ENCODE measurements at places on chromosomes 12 and 14.

GRCh38 chr14:25896777-25897176, 701.1 kb downstream of the NOVA1 start:
- DNase-seq = no peak

GRCh38 chr14:70906793-70907175, 475 bp upstream of the PCNX1 start:
- no peak for DNase-seq

DNA sequence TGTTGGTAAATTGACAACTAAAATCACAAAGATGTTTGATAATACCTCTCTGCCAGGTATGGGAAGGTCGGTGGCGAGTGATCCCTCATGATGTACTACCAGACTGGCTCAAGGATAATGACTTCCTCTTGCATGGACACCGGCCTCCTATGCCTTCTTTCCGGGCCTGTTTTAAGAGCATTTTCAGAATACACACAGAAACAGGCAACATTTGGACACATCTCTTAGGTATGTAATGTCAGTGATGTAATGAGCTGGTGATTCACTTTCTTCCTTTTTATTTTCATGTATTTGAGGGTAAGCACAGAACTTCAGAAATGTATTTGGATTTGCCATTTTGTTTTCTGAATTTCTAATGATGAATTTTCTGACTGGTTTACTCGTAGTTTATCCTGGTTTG, 42.6 kb upstream of the LRTM2 start:
- peak; percentile 38 for DNase-seq

- DNase-seq = no peak
These were observed 40.2 kb downstream of the LRRC74A start for GRCh38 chr14:76866456-76866855.

GRCh38 chr12:123085730-123086487, 65.0 kb downstream of the PITPNM2 start:
- DNase-seq = no peak

DNA sequence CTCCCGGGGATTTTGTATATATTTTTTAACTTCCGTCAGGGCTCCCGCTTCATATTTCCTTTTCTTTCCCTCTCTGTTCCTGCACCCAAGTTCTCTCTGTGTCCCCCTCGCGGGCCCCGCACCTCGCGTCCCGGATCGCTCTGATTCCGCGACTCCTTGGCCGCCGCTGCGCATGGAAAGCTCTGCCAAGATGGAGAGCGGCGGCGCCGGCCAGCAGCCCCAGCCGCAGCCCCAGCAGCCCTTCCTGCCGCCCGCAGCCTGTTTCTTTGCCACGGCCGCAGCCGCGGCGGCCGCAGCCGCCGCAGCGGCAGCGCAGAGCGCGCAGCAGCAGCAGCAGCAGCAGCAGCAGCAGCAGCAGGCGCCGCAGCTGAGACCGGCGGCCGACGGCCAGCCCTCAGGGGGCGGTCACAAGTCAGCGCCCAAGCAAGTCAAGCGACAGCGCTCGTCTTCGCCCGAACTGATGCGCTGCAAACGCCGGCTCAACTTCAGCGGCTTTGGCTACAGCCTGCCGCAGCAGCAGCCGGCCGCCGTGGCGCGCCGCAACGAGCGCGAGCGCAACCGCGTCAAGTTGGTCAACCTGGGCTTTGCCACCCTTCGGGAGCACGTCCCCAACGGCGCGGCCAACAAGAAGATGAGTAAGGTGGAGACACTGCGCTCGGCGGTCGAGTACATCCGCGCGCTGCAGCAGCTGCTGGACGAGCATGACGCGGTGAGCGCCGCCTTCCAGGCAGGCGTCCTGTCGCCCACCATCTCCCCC, 777 bp downstream of the ASCL1 start:
- no peak for DNase-seq

GRCh38 chr14:101906645-101907044, 57.7 kb upstream of the DYNC1H1 start:
- no peak for DNase-seq

GRCh38 chr12:21780786-21781185, 6.3 kb upstream of the KCNJ8 start:
- DNase-seq = no peak

DNA sequence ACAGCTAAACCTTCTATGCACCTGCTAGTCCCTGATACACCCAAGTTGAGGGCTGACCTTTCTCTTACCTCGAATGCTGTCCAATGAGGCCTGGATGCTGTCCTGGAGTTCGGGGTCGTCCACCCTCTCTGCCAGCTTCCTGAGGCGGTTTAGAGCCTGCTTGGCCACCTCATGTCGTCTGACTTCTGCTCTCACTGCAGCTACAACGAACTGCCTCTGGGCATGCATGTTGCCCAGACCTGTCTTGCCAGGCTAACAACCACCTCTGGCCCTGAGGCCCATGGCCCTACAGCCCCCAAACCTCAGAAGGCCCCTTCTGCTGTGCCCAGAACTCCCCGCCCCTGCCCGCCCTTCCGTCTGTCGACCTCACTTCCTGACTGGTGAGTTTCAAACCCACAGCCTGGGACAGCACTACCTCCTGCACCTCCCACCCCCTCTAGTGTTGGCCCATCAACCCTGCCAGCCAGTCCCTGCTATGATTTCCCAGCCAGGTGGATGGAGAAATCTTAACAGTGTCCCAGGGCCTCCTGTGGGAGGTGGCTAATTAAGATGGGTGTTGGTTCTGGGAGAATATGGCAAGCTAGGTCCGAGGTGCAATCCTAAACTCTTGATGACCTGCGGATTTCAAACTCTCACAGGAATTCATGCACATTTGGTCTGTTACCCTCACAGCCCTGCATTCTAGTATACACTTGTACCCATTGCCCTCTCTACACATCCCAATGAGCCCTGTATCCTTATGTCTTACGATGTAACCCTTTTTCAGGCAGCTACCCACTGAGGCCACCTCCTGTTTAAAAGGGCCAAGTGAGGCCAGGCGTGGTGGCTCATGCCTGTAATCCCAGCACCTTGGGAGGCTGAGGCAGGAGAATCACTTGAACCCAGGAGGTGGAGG, 2.7 kb upstream of the TSPAN31 start:
- no peak for DNase-seq

DNA sequence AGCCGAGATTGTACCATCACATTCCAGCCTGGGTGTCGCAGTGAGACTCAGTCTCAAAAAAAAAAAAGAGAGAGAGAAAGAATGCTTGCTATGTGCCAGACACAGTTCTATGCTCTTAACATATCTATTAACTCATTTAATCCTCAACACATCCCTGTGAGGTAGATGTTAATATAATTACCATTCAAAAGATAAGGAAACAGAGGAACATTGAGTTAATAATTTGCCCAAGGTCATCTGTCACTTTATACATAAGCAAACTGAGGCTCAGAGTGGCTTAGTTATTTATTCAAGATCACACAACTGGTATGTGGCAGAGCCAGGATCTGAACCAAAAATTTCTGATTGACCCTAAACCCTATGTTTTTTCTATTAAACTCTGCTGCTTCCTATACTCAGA, 116.1 kb upstream of the BCAT1 start:
- no peak for DNase-seq

GRCh38 chr14:92980866-92981265, 57.9 kb downstream of the CHGA start:
- DNase-seq = no peak

- DNase-seq = no peak
These were observed 250.1 kb upstream of the PWP1 start for GRCh38 chr12:107435520-107435919.

All from fibroblast of the conjunctiva (primary cell).